ENCODE measurements at places on chromosomes 3 and 15. TPM values are rescaled to one million over a fixed set of nuclear protein-coding genes. Genes with fewer than 3 reads are reported as not detected.

- no peak for DNase-seq
Observed at GRCh38 chr3:170044795-170045244, 7.0 kb downstream of the GPR160 start.

DNA sequence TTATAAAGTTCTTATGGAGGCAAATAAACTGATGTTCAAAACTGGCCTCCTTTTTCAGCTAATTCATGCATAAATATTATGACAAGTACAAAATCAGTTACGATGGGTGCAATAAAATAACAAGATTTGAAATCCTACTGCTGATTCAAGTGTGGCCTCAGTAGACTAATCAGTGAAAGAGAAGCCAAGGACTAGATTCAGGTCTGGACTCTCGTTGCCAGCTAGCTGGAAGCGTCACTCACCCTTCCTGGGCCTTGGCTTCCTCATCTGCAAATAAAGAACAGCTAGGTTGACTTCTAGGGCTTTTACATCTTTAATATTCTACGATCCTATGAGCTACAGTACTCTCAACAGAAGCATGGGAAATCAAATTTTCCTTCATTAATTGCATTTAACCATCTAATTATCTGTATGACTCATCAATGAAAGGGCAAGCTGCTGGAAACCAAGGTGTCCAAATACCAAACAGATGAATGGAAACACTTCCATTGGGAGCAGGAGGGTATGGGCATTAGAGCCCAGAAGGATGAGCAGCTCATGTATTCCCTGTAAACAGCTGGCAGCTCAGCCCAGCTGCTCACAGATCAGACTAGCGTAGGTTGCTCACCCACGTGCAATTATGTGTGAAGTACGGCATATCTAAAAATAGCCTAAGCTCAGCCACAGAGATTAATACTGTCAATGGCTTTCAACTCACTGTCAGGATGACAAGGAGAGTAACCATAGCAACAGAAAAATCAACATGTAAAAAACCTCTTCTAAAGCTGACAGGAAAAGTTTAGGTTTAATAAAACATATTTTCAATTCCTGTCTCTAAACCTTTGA, 294.8 kb downstream of the PLCL2 start:
- DNase-seq: no peak

- no peak for DNase-seq
Observed at GRCh38 chr15:77070180-77070494, 772 bp downstream of the TSPAN3 start.

DNA sequence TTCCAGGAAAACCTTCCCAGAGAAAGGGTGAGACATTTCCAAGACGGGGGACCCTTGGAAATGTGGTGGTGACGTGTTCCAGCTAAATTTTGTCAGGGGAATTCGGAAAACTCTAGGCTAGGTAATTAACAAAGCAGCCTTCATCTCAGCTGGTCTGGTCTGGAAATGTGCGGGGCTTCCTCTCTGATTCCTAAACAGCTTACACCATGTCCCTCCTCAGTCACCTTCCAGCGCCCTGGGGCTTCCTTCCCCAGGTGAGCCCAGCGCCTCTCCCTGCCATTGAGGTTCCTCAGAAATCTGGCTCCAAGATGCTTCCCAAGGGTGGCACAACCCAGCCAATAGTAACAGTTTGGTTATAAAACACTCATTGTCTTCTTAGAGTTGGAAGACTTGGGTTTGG, 571 bp downstream of the ACAD9 start:
- DNase-seq: no peak

DNA sequence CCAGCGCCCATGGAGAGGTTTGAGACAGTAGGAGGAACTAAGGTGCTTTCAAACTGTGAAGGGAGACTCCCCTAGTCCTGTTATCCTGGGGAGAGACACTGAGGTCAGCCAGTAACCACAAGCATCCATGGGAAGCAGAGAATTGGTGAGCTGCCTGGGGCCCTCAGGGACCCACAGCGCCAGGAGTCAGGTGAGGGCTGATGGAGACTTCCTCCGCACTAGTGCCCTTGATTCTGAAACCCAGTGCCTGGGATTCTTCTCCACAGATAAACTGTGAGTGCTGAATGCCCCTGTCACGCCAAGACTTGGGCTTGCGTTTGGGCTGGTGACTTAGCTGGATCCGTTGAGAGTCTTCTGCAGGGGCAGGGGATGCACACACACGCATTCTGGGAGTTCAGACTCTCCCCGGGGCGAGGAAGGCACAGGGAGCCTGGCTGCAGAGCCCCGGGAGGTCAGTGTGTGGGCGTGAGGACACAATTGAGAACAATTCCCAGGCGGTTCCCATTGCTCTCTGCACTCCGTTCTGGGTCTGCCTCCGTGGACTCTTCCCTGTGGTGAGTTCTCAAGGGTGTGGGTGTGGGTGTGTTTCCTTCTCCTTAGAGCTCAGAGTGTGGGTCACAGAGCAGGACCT, 37.9 kb upstream of the SLCO2A1 start:
- DNase-seq: no peak

DNA sequence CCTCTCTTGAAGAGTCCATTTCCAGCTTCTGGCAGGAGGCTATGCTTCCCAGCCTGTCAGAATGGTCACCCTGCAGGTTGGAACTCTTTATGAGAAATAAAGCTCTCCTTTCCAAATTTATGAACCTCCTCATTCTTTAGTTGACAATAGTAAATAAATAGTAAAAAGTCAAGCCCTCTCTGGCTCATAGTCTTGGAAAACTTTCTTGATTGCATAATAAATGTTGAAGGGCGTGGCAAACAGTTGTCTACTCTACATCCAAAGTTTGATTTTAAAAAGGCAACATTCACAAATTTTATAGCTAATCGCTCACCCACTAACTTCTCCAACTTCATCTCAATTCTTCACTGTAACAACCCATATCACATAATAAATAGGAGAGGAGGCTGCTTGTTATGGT, 58.8 kb downstream of the MCF2L2 start:
- DNase-seq: no peak

- DNase-seq: no peak
Observed at GRCh38 chr3:95994338-95994737, 820.1 kb upstream of the EPHA6 start.

DNA sequence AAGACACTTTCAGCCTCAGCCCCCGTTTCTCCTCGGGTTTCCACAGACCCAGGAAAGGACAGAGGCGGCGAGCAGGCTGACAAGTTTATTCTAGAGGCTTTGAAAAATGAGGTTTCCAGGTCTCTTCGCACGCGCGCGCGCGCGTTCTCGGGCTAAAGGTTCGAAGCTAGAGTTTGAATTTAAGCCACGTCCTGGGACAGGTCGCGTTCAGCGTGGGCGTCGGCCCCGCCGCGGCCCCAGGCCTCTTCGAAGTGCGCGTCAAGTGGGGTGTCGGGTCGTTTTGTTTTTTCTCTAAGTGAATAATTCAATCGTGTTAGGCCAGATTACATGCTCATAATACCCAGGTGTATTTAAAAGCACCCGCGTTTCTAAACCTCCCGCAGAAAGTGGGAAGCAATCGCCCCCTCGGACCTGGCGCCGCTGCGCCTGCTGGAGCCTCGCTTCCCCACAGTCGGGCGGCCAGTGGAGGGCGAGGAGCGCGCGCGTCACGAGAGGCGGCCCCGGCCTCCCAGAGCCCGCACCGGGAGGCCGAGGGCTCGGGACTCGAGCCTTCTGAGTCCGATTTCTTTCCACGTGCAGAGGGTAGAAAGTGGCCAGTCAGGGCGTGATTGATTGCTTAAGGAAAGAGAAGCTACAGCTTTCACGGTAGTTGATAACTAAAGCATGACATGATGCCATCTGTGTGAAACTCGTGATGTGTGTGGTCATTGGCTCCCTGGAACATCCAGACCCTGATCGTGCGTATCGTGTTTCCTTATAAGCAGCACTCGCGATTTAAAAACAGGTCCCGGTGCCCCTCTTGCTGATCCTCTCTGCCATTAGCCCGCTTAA, 15.8 kb upstream of the SOX2 start:
- DNase-seq: peak; percentile 44

GRCh38 chr3:11230125-11230524, 42.1 kb upstream of the ATG7 start:
- no peak for DNase-seq

DNA sequence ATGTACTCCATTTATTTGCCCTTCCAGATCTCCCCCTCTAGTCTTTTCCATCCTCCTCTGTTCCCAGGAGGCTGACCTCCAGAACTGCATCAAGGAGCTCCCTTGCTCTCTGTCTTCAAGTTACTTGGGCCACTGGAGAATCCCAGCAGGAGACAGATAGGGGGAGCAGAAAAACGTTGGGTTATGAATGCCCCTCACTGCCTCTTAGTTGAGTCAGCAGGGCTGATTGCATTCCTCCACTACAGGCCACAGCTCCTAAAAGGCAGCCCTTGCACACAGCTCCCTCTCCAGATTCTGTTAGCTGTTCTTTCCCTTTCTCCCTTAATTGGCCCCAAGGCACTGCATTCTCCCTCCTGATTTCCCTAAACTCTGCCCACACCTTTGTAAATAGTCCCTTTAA, 12.4 kb upstream of the CEP152 start:
- no peak for DNase-seq

DNA sequence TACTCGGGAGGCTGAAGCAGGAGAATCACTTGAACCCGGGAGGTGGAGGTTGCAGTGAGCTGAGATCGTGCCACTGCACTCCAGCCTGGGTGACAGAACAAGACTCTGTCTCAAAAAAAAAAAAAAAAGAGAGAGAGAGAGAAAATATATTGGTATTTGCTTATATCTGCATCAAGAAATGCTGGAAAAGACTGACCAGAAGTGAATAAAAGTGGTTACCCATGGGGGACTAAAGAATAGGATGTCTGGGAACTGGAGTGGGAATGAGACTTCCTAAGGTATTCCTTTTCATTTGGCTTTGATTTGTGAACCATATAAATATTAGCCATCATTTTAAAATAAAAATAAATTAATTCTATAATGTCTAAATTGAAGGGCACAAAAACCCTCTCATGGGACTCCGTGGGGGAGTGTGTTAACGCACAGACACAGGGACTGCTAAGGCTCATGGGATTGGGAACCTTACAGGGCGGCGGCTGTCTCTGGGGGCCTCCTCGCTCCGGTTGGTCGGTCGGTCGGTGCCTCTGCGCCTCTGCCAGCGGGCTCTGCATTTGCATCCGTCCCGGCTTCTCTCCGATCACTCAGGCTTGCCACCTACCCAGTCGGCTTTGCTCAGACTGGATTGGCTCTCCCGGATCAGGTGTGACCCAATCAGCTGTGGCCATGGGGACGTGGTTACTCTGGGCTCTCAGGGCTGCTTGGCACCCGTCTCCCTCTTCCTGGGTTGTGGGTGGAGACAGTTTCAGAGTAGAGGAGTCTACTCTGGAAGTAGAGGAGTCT, 12.7 kb upstream of the TSPAN3 start:
- peak; percentile 31 for DNase-seq

DNA sequence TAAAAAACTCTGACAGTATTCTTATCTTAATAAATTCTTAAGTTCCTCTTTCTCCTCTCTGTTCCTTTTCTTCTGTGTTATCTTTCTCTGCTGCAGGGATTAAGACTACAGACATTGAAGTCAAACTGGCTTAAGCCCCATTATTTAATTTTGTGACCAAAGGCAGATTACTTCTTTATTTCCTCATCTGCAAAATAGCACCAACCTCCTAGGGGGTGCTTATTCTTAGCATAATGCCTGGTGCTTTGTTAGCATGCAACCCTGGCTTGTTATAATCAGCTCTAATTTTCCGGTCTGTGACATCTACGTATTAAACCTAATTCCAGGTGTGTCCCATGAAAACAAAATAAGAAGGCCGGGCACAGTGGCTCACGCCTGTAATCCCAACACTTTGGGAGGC, 23.8 kb downstream of the SEMA6D start:
- DNase-seq: no peak

GRCh38 chr3:120435621-120436020, 15.2 kb downstream of the FSTL1 start:
- no peak for DNase-seq

DNA sequence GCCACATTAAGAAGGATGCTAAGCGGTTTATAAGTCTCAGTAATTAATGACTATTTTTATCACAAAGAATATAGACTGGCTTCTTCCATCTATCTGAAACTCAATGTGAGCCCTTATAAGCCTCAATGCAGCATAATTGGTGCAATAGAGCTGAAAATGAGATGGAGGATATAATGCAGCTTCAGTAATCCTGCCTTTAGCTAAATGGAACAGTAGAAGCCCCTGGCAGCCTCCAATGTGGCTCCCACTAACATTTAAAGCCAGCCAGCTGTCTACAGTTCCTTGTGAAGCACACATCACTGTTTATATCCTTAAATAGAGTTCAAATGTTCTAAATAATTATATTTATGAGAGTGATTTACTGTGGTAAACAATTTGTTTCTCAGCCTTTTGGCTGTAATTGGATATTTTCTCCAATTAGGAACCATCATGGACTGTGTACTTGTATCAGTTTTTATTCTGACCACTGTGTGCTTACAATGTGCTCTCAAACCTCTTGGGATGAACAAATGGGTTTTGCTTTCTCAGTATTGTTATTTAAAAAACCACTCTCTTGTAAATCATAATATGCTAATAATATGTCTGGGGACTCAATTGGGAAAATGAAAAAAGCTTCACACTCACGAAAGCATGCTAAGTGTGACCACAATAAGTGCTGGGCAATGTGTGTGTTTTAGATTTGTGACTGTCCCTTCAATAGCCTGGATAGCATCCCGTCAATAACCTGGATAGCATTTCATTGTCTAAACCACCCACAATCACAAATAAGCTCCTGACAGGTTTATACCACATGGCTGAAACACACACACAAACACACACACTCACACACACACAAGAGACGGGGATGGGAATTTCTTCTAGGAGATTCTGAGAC, 366.6 kb downstream of the GBE1 start:
- DNase-seq: no peak

DNA sequence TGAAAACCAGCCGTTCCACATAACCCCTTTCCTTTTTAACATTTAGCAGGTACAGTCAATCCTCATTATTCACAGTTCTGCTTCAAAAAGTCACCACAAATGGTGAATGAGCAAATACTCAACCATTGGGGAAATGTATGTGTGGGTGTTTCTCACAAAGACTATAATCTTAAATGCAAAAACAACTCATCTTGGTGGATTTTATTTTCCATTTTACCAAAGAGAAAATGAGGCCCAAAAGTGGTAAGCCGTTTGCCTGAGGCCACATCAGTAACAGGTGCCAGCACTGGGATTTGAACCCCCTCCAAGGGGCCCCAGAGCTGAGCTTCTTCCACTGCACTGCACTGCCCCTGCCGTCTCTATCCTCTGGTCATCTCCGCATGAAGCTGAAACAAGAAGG, 208.8 kb downstream of the OSBPL10 start:
- no peak for DNase-seq

- peak; percentile 47 for DNase-seq
Observed at GRCh38 chr15:90531147-90531546, 1.4 kb downstream of the CRTC3 start.

- DNase-seq: no peak
Observed at GRCh38 chr15:70505936-70506912, 257.1 kb downstream of the UACA start.

GRCh38 chr3:12780751-12781150, 15.7 kb upstream of the CAND2 start:
- no peak for DNase-seq

The CHRNA7 gene
- total RNA-seq: 4.5 TPM

The ETV5 gene
- total RNA-seq: 25.7 TPM

The AGBL1 gene
- 1.2 TPM for total RNA-seq

The KCNMB3 gene
- 2.0 TPM for total RNA-seq

The TRPM1 gene
- total RNA-seq: not detected

The BOC gene
- total RNA-seq: 3.3 TPM

The SLCO3A1 gene
- 9.8 TPM for total RNA-seq

The PTH1R gene
- total RNA-seq: 2.0 TPM

The MYO9A gene
- total RNA-seq: 121 TPM

The PLS1 gene
- total RNA-seq: 2.4 TPM

The EPHB3 gene
- 5.7 TPM for total RNA-seq

The CLDN18 gene
- not detected for total RNA-seq

The NXPE3 gene
- total RNA-seq: 17.1 TPM

The DUOXA2 gene
- not detected for total RNA-seq

The LMAN1L gene
- not detected for total RNA-seq

The SERINC4 gene
- total RNA-seq: 0.41 TPM

The EHD4 gene
- 2.0 TPM for total RNA-seq

All from frontal cortex (tissue), 4 donors.